ENCODE measurements at places on chromosomes 11 and 22. TPM values are rescaled to one million over a fixed set of nuclear protein-coding genes. Genes with fewer than 3 reads are reported as not detected.

DNA sequence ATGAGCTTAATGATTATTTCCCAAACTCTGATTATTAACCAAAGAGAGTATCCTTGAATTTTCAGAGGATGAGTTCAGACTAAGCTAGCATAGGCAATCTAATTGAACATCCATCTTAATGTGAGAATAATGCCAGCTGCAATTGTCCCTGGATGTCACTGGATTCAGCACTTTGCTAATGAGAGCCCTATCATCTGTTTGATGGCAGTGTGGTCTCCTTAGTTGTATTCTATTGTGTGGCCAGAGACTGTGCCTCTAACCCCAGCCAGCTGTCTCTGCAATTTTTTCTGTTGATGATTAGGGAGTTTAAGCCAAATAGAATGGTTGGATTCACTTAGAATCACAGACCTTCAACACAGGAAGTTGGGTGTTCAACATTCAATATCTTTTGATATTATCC lies 1249.5 kb downstream of the FAM181B start:
- DNase-seq, result no peak

DNA sequence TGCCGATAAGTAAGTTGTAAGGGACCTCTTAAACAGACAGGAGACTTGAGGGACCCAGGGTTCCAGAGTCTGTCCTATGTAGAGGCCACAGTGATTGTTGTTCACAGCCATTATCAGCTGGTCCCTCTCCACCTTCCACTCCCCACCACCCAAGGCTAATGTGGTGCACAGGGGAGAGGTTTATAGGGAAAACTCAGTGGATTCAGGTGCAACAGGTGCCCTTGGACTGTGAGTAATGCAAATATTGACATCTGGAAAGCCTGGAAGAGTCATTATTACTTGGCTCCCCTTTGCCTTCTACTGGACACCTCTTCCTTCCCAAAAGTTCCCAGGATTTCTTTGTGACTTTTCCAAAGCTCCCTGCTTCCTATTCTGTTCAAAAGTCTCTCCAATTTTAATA lies 441.1 kb upstream of the CCDC90B start:
- DNase-seq, result no peak

GRCh38 chr22:24768537-24769374 lies 5.8 kb downstream of the PIWIL3 start:
- DNase-seq, result peak; percentile 68

GRCh38 chr11:68659158-68659921 lies 25.0 kb upstream of the GAL start:
- DNase-seq, result peak; percentile 53

SCUBE2 gene
- 1.4 TPM for total RNA-seq

EXPH5 gene
- total RNA-seq, result 1.2 TPM

DNAJB7 gene
- total RNA-seq, result not detected

KRTAP5-7 gene
- not detected for total RNA-seq

Measured in H7 (cell line).